ENCODE measurements at places on chromosomes 4 and X.
A peak's percentile ranks its signal among the peaks of the same experiment; 100 is the strongest.

DNA sequence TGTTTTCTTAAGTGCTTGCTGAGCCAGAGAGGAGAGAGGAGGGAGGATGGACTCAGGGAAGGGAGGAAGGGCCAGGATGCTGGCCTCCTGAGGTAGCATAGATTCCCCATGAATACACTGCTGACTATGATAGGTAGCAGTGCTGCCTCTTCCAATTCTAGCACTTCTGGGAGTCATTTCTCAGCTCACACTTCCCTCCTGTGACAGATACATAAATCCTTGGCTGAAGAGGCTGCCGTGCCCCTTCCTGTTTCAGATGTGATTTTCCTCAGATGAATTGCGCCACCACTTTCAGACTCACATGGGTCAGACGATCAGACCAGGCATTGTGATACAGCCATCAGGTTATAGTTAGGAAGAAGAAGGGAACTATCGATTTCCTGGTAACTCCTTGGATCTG lies 22.4 kb downstream of the TSC22D3 start:
- DNase-seq: no peak

DNA sequence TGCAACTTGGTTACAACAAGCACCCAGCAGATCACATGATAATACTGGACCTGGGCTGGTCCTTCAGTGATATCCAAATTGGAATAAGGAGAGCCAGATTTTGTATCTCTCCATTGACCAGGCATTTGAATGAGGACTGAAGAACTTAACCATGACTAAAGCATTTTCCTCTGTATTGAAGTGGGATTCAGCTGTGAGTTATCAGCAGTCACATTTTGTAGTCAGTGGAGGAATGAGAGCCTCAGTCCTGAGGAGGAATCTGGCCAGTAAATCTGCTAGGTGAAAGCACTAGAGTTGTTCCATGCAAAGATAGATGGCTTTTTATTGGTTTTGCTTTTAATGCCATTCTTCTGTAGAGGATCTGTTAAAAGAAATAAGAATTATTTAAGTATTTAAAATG lies 1506.0 kb downstream of the PCDH7 start:
- DNase-seq: no peak

GRCh38 chr4:123522081-123522480 lies 125.5 kb downstream of the SPRY1 start:
- no peak for DNase-seq

- peak; percentile 35 for DNase-seq
Measured at GRCh38 chr4:54322818-54323417, 93.8 kb downstream of the PDGFRA start.

GRCh38 chr4:105102016-105102415 lies 44.7 kb upstream of the TET2 start:
- DNase-seq: no peak

- DNase-seq: no peak
Measured at GRCh38 chrX:8546715-8547114, 82.1 kb downstream of the VCX3B start.

- no peak for DNase-seq
Measured at GRCh38 chr4:90130076-90130475, 2.9 kb downstream of the CCSER1 start.

GRCh38 chr4:24473309-24473721 lies 111.0 kb downstream of the DHX15 start:
- no peak for DNase-seq

DNA sequence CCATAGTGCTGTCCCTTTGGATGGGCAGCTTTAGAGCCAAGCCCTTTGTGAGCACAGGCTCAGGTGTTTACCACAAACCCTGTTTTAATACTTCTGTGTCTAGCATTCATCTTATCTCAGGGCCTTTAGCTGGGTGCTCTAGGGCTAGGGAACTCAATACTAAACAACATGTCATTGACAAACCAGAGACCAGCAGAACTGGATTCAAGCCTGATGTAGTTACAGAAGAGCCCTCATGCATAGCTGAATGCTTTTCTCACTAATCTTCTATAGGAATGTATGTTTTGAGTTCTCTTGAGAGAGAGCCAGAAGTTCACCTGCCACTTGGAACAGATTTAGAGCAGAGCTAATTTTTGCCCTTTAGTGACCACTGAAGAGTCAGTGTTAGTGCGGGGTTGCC lies 142.6 kb downstream of the DCK start:
- no peak for DNase-seq

GRCh38 chrX:15906041-15906943 lies 51.7 kb upstream of the AP1S2 start:
- DNase-seq: no peak

DNA sequence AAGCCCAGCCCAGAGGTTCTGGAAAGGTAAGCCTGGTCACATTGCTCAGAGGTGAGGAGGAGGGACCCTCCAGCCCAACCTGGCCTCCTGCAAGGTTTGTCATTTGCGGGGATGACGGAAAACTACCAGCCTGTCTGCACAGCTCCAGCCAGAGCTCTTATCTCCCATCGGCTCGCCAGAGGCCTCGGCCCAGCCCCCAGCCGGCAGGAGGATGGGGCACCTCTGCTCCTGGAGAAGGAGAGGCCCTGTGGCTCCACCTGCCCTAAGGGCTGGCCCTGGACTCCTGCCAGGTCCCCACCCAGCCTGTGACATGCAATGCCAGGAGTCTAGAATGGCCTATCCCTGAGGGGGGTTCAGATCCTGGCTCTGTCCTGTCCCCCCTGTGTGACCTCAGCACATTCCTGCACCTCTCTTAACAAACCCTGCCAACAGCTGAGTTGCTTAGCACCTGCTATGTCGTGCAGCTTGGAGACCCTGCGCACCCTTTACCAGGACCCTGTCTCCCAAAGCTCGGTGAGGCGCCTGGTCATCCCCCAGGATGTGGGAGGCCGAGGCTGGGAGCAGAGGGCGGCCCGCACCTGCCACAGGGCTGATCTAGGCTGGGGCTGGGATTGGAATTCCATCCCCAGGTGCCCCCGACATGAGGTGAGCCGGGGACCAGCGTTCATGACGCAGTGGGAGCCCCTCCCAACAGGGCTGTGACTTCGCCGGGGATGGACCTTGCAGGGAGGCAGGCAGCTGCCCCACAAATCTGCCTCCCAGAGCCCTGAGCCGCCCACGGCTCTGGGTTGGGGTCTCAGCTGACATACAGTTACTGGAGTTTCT lies 14.4 kb downstream of the ADRA2C start:
- DNase-seq: no peak

DNA sequence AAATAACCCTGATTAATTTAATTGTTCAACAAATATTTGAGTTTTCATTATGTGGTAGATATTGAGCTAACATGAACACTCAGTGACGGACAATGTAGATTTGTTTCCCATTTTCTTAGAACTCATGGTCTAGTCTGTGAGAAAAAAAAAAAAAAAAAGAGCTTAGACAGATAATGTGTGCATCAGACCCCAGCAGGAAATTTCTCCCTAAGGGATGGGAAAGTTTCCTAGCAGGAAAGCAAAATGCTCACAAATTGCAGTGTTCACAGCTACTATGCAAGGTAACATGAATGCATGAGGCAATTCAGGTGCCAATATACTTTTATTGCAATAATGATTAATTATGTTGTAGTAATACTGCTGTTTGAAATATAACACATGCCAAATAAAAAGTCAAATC lies 843.2 kb upstream of the SLIT2 start:
- DNase-seq: no peak

DNA sequence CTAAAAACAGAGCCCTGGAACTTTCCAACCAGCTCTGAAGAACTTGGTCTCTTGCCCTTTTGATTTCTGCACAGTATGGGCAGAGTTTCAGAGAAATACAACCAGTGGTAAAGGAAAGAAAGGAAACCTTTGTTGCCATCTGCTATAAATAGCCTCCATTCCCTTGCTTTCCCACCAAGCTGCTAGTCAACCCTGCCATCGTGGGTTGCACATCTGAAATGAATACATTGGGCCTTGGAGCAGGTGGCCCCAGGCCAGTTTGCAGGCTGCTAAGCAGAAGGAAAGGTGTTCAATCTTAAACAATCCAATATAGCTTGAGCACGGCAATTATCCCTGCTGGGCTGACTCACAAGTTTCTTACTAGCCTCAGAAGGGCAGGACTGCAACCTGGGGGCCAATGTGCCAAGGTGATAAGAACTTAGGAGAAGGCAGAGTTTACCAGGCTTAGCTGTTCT lies 142.5 kb downstream of the PPARGC1A start:
- DNase-seq: no peak

DNA sequence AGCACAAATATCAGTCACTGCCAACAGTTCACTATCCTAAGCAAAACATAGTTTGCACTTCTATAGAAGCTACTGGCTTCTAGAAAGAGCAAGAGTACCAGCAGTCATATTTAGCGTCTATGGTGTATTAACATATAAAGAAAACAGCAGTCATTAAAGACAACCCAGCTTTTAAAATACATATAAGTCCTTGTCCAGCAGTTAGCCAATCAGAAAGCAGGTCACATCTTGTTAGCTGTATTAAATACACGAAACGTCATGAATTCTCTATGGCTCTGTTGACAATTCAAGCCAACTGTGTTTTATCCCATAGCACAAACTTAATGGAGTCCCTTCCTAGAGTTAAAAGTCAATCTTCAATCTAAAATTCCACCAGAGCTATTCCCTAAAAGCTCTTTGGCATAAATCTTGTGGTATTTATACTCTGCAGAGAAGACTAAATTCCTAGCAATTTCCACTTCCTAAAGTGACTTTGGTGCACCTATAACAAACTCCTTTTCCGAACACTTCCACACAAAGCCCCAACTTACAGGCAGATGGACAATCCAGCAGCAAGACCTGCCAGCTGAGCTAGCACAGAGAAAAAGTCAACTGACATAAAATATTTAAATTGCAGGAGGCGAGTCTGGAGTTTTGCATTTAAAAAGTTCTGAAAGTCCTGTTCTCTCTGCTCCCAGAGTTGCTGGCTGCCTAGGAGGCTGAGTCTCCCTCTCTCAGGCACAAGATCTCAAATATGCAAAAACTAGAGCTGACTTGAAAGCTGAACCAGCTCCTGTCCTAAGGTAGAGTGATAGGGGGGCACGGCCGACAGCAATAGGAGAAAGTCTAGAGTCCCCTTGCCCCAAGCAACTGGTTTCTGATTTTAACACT lies 1.3 kb downstream of the LDB2 start:
- no peak for DNase-seq

DNA sequence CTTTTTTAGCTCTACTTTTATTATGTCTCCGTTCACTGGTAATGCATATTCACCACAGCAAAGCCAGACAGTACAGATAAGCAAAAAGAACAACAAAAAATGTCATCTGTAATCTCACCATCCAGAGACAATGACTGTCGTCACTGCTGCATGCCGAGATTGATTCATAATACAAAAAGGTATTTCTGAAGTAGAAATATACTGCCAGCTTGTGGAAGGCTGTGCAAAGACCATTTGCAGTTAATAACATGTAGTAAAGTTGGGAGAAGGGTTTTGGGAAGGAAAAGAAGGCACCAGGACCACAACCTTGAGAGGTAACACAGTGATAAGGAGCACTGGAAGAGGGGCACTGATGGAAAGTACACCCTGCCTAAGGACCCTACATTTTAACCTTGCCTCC lies 223.0 kb upstream of the ZIC3 start:
- DNase-seq: no peak

GRCh38 chr4:87423317-87424098 lies 1.1 kb downstream of the NUDT9 start:
- peak; percentile 57 for DNase-seq

DNA sequence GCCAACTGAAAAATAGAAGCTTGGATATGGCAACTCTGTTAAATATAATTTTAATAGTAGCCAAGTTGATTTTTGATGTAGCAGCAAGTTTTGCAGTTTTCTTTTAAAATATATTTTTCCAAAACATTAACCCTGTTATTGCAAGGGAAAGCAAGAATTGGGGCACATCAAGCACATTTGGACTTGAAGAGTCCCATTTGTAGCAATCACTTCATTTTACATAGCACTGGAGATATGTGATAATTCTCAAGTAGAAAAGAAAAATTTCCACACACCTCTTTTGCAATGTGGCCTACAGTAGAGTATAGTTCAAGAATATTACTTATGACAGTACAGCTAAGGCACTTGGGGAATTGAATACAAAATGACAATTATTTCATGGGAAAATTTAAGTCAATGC lies 1.9 kb upstream of the PPP4R3C start:
- DNase-seq: no peak

- DNase-seq: peak; percentile 73
Measured at GRCh38 chr4:131584587-131584986, 1564.5 kb upstream of the PCDH10 start.

- no peak for DNase-seq
Measured at GRCh38 chr4:119525771-119526712, 102.6 kb downstream of the PDE5A start.

GRCh38 chrX:57286507-57287251 lies at the start of gene FAAH2:
FAAH2 (plus strand) TSS chrX:57286706; CDS start chrX:57286826, 120 bp downstream.
- peak; percentile 50 for DNase-seq

DNA sequence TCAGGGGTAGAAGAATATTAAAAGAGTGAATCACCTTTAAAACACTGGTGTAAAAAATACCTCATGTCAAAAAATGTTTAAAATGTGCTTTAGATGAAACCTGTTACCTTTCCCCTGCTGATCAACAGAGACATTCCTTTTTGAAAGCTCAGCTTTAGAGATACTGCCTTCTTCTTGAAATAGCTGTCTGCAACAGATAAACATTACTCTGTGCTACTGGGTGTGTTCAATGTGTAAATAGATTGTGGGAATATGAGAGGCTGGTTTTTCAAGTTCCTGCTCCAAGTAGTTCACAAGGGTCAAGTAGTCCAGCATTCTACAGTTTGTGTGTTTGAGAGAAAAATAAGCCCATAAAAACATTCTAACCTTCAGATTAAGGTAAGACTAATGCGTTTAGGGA lies at the start of gene SYTL5:
Gene SYTL5 (plus strand): TSS at position 263 of the 400 bp plus-strand sequence. CDS start 27,337 bp downstream, outside the sequence.
- DNase-seq: no peak

DNA sequence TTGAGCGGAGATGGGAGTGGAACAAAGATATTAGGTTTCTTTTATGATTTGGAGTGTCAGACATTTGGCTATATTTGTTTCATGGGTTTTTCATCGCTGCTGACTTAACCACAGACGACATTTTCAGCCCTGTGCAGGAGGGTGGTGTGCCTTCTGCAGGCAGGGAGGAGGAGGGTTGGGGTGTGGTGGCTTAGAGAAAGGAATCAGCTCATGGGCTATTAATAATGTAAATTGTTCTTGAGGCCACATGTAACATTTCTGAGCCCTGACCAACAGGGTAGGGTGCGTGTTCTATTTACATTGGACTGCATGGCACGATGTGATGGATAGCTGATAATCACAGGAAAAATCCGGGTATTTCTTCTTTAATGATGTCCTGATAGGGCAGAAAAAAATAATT lies 67.6 kb downstream of the POLA1 start:
- DNase-seq: no peak

DNA sequence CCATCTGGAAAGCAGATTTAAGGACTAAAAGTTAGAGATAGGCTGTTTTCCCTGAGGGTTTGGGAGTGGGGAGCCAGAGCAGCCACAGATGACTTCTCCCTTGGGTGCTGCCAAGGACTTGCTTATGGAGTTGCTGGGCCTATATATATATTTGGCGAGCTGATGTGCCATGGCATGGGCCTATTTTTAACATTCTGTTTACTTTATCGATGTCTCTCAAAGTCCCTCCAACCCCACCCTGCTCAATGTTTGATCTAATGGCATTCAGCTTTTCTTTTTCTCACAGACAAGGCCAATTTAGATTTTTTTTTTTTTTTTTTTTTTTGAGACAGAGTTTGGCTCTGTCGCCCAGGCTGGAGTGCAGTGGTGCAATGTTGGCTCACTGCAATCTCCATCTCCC lies 6.1 kb upstream of the CUL4B start:
- DNase-seq: no peak

GRCh38 chr4:54547299-54548097 lies 110.3 kb upstream of the KIT start:
- DNase-seq: no peak
